Stimulated activated CD4-positive, alpha-beta T cell treated with anti-CD3 and anti-CD28 coated beads, Interleukin-15, amount 100 ng/mL, for 1 hour (primary cell): ENCODE measurements at places on chromosomes 1 and 21.

- no peak for DNase-seq
Observed at GRCh38 chr1:210292231-210292871, 36.4 kb upstream of the HHAT start.

DNA sequence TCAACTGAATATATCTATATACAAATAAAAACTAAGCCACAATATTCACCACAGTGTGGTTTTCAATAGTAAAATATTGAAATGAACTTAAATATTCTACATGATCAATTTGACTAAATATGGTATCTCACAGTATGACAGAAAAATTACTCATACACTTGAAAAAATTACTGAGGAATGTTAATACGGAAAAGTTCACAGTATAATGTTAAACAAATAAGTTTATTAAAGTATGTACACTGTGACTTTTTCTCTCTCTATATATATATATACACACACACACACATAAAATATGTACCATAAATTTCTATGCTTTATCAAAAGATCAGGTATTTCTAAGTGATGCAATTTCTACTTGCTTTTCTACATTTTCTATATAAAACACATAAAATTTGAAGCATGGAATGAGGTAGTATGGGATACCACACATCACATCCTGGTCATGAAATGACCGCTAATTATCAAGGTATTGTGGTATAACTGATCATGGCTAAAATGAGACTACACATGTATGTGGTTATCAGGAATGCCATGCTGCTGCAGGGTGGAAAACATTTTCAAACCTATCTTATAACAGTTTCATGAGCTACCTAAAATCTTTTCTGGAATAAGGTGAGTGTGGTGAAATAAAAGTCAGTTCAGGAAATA lies 102.3 kb downstream of the CDC42BPA start:
- DNase-seq = no peak

- DNase-seq = no peak
Observed at GRCh38 chr1:246036175-246036574, 470.9 kb downstream of the SMYD3 start.

- no peak for DNase-seq
Observed at GRCh38 chr1:156711011-156711817, 5.8 kb upstream of the CRABP2 start.

DNA sequence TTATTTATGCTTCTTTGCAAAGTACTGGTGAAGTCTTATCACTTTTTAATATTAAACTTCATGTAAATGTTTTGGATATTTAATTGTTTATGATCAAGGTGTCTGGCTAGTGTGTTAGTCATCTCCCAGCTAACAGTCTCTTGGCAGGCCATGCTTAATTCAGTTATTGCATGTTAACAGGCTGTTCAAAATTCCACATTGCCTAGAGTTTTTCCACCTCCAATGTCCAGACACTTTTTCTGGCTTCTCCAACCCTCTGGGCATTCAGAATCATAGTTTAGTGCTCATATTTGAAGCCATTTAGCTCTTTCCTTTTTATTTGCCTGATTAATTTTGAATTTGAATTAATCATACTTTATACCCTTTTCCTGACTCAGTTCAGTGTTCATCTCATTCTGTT lies 69.2 kb downstream of the OLFML2B start:
- no peak for DNase-seq

GRCh38 chr1:242225767-242226573 lies 227.1 kb upstream of the MAP1LC3C start:
- DNase-seq = no peak

GRCh38 chr1:72568113-72568512 lies 285.8 kb upstream of the NEGR1 start:
- DNase-seq = no peak

DNA sequence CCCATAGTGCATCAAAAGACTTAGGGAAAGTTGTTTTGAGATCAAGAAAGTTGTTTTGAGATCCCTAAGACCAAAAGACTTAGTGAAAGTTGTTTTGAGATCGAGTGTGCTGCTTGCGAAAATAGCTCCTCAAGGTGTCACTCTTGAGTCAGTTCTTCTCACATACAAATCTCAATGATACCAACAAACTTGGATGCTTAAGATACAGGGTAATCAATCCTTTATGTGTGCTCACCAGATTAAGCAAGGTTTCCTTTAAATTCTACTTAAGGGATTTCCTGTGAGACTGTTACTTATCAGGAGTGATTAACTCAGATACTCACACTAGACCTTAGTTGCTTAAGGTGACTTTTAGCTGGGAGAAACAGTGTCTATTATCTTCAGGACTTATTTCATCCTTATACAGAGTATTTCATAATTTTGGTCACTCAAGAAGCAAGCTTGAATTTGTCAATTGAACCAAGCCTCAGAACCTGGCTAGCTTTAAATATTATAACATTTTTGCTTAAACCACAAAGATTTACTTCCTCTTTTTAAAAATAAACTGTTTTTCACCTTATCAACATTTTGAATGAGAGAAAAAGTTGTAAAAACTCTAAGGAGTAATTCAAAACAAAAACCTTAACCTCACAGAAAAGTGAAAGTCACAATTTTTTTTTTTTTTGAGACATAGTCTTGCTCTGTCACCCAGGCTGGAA lies 8.0 kb upstream of the RLF start:
- no peak for DNase-seq

DNA sequence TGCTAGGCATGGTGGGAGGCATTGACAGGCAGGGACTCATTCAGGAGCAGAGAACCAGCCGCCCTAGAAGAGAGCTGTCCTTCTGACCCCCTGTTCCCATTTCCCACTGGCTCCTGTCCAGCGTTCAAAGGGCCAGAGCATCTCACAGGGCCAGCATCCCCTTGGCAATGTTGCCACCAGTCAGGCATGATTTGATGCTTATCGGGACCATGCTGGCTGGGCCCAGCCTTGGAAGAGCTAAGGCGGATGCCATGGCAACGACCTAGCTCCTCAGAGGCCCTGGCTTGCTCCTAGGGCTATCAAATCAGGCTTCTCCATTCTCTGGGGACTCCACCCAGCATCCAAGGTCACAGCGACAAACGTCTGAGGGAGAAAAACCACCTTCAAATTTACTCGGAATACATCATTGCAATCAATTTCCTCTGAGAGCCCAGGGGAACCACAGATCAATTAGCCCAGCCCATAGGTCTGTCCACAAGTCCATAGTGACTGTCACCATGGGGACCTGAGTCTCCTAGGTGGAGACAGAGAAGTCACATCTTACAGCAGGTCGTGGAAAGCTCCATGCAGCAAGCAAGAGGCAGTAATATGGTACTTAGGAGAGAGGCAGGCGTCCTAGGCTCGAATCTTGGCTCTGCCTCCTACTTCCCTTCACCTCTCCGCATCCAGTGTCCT lies 14.1 kb upstream of the VWA5B1 start:
- DNase-seq = no peak

DNA sequence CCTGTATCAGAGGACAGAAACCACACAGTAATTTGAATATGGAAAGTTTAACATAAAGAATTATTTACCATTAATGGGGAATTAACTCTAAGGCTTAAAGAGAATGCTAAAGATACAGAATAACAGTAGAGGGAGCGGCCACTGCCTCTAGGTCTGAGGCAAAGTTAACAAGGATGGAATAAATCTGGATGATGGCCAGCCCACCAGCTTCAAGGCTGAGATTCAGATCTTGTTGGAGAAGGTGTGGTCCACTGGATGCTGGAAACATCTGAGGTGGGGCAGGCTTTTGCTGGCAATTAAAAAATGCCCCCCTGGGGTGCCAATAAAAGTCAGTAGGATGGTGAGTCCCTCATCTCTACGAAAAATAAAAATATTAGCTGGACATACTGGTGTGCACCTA lies 29.4 kb downstream of the ZMYM4 start:
- DNase-seq = no peak

DNA sequence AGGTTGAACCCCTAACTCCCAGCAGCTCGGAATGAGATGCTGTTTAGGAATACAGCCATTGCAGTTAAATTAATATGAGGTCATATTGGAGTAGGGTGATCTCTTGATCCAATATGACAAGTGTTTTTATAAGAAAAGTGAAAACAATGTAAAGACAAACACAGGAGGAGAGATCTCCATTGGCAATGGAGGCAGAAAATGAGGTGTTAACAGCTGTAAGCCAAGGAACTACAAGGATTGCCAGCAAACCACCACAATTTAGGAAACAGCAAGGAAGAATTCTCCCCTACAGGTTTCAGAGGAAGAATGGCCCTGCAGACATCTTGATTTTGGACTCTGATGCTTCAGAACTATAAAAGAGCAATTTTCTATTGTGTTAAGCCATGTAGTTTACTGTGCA lies 774.3 kb downstream of the MRPL39 start:
- no peak for DNase-seq

DNA sequence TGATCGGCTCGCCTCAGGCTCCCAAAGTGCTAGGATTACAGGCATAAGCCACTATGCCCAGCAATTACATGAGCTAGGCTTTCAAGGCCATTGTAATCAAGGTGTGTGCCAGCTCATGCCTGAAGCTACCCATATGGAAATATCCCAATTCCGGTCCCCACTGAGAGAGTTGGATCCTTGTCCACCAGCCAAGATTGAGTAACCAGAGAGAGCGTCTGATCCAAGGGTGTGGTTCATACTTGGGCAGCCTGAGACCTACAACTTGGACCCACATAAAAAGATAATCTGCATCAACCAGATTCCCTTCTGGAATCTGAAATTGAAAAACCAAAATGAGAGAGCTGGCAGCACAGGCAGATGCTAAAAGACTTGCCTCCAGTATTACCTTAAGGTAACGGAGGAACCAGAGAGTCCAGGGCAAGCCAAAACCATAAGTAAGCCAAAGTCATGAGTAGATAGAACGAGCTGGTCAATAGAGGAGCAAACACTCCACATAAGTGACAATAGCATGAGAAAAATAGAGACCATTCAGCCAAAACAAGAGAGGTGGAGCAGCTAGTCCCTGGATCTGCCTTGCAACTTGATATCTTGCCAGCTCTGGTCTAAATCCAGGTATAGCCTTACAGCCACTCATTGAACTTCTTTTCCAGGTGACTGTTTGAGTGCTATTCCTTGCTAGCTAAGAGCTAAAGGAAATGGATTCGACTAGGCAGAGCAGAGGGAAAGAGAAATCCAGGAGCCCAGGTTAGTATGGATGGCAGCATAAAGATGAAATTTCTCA lies 63.8 kb upstream of the ATP1A1 start:
- DNase-seq = no peak

DNA sequence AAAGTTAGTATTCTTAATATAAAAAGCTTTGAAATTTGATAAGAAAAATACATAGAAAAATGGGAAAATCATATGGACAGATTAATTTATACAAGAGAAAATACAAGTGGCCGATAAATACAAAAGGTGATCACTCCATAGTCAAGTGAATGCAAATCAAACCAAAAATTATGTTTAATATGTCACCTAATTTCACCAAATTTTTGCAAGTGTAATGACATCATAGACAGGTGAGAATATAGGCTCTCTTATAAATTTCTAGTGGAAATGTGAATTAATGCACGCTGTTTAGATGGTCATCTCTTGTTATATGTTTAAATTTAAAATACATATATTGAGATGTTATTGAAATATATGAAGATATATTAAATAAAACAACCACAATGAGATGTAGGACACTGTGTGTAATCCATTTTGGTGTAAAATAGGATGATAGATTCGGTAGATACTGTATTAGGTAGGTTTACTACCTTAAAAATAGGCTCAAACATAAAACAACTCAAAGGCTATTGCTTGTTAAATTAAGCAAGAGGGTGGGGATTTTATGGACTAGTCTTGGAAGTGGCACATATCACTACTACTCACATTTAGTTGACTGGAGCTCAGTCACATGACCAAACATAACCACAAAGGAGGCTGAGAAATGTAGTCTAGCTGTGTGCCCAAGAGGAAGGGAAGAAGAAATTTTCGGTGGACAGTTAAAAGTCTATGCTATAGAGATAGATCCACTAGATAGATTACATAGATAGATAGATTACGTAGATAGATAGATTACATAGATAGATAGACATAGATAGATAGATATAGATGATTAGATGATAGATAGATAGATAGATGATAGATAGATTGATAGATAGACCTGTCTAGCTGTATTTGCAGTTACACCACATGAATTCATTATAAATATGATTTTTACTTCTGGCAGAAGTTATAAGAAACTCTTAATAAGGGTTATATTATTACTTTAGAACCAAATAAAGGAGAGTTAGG lies 9.2 kb downstream of the INSL5 start:
- no peak for DNase-seq

DNA sequence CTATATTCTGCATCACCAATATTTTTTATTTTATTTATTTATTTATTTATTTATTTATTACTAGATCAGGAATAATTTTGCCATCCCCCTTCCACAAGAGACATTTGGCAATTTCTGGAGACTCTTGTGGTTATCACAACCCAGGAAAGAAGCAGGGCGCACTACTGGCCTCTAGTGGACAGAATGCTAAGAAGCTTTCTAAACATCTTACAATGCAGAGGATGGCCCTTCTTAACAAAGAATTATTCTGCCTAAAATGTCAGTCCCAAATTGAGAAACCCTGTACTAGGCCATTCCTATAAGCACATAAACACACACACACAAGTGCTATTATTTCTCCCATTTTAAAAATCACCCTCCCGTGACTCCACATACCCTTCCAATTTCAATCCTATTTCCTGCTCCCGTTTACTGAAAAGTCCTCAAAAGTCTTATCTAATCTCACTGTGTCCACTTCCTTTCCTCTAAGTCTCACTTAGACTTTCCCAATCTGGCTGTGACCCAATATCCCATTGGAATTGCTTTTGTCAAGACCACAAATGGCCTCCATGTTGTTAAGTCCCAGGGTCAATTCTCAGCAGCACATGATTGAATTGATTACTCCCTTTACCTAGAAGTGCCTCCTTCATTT lies 43.7 kb upstream of the RNF11 start:
- no peak for DNase-seq

DNA sequence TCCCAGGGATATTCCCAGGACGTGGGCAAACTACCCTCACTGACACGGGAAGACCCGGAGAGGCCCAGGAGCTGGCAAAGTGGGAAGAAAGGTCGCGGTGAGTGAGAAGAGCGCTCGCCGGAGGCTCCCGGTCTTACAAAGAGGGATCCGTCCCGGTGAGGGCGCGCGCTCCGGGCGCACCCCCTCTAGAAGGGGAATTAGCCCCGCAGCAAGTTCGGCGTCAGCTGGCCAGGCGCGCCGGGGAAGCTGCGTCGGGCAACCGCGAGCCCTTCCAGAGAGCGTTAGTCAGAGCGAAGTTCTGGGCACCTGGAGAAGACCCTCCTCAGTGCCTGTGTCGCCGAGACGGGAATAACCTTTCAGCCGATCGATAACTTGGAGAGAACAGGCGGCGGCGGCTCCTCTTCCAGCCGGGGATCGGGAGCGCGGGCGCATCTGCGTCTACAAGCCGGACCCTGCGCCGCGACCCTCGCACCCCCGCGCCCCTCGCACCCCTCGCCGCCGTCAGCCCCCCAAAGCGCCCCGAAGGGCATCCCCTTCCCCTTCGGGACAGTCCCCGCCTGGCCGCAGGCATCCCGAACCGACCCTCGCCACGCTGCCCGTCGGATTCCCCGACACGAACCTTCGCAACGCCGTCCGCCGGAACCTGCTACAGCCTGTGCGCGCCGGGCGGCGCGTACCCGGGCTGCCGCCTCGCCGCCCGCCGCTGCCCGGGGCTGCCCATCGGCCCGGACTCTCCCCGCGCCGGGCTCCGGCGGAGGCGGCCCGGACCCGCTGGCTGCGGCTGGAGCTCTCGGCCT lies 485 bp downstream of the SIPA1L2 start:
- DNase-seq = no peak

GRCh38 chr1:89622895-89623294 lies 10.0 kb upstream of the LRRC8C start:
- DNase-seq = no peak
